ENCODE measurements at places on chromosomes 5 and 9. TPM values are rescaled to one million over a fixed set of nuclear protein-coding genes. Genes with fewer than 3 reads are reported as not detected.

ELAVL2 gene
- total RNA-seq = 1.7 TPM

BTNL3 gene
- not detected for total RNA-seq

SLC1A3 gene
- total RNA-seq = 14.5 TPM

FGF1 gene
- not detected for total RNA-seq

- peaks cover 20% of the 10 kb centered on the region for H3K27me3 ChIP-seq
- no peak for DNase-seq
- no peak overlapping the region for H3K4me3 ChIP-seq
- H3K36me3 ChIP-seq = peaks cover 2% of the 10 kb centered on the region
These were observed 3.6 kb upstream of the POC5 start for GRCh38 chr5:75720882-75721281.

DNA sequence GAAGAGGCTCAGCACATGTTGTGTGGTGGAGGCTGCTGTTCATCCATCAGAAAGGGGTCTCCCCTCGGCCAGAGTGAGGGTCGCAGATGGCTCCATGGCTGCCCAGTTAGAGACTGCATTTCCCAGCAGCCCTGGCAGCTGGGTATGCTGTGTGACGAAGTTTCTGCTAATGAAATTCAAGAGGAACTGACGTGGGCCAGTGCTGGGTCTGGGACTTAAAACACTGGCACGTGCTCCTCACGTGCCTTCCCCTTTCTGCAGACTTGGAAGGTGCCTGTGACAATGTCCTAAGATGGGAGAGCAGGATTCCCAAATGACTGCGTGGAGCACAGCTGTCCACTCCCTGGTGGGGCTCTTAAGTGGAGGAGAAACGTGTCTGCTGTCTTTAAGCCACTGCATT lies 114.5 kb upstream of the RAPGEF1 start:
- no peaks in the 10 kb centered on the region for H3K36me3 ChIP-seq
- no peak for DNase-seq
- no peak overlapping the region for H3K4me3 ChIP-seq
- H3K27ac ChIP-seq = no peak overlapping the region

GHR gene
- total RNA-seq = 6.6 TPM
